ENCODE measurements at places on chromosomes 1 and 21. TPM values are rescaled to one million over a fixed set of nuclear protein-coding genes. Genes with fewer than 3 reads are reported as not detected.

GRCh38 chr1:72281637-72282270 is 585 bp downstream of the NEGR1 start:
- DNase-seq: no peak

GRCh38 chr1:185656663-185657062 is 77.5 kb upstream of the HMCN1 start:
- no peak for DNase-seq

- no peak for DNase-seq
These were observed 29.6 kb downstream of the TOMM20 start for GRCh38 chr1:235098991-235099390.

TRIM17 gene
- total RNA-seq: not detected

DNA sequence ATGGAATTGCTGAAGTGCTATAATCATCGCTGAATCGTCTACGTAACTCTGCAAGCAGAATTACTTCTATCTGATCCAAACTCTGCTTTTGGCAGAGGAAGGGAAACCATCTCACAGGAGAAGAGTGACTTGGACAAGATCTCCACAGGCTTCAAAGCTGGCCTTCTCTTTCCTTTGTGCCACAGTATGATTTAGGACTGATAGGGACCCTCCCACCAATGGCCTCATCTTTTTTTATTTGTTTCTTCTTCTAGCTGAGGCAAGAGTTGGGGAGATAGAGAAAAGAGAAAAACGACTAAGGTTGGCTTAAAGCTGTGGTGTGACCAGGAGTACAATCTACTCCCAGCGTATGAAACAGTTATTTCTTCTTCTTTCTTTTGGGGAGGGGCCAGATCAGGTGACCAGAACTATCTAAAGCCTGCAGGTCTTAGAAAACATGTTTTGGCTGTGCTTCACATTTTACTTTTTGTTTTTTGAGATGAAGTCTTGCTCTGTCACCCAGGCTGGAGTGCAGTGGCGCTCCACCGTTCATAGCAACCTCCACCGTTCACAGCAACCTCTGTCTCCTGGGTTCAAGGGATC is 35.0 kb downstream of the ZNF496 start:
- DNase-seq: no peak

GRCh38 chr21:30829659-30830058 is at the start of gene KRTAP7-1:
KRTAP7-1 (minus strand) TSS chr21:30829759; CDS start chr21:30829698, 61 bp downstream.
- DNase-seq: no peak

DNA sequence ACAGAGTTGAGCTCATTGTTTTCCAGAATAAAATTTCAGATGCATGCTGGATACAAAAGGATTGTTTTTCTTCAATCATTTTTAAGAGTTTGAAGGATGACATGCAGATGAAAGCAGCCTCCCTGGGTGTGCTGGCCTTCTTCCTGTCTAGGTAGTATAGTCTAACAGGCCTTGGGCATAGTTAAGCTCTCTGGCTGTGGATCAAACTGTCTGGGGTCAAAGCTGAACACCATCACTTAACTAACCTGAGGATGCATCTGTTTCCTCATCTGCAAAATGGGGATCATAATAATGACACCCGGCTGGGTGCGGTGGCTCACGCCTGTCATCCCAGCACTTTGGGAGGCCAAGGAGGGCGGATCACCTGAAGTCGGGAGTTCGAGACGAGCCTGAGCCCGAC is 6.0 kb upstream of the TIE1 start:
- DNase-seq: no peak

- DNase-seq: no peak
These were observed 1195.6 kb upstream of the ADGRL4 start for GRCh38 chr1:80202118-80202517.

DNA sequence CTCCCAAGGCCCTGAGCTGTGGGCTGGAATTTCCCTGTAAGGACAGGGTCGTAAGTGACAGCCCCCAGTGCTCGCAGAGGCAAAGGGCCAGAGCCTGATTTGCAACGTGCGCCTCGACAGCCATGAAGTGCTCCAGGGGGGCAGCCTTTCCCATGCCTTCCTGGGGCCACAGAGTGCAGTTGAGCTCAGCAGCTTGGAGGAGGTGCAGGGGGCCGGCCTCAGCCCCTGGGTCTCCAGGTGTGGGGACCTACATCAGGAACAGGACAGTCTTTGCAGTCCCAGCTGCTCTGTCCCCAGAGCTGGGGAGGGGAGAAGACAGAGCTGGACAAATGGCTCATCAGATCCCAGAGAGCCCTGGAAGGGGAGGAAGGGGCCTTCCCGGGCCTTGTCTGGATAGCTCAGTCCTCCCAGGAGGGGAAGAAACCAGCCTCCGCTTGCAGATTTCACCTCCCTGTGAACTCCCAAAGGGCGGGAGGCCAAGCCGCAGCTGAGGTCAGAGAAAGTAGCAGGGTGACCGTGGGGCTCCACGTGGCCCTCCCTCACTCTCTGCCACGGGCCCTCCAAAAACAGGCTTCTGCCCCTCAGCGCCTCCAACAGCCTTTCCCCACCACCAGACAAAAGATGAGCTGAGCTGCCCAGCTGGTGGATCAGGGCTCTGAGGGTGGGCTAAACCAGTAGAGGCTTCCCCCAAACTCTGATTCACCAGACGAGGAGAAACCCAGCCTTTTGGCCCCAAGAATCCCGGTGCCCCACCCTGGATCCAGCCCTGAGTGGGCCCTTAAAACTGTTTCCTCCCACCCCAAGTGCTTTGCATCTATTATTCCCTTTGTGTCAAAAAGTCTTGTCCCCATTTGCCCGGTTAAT is 76.5 kb downstream of the DHRS3 start:
- peak; percentile 82 for DNase-seq

TSPAN2 gene
- total RNA-seq: 87.6 TPM

- DNase-seq: no peak
These were observed 27.1 kb downstream of the FAM20B start for GRCh38 chr1:179052776-179053175.

GRCh38 chr1:203124546-203125317 is 2.8 kb upstream of the ADORA1 start:
- DNase-seq: no peak

DNA sequence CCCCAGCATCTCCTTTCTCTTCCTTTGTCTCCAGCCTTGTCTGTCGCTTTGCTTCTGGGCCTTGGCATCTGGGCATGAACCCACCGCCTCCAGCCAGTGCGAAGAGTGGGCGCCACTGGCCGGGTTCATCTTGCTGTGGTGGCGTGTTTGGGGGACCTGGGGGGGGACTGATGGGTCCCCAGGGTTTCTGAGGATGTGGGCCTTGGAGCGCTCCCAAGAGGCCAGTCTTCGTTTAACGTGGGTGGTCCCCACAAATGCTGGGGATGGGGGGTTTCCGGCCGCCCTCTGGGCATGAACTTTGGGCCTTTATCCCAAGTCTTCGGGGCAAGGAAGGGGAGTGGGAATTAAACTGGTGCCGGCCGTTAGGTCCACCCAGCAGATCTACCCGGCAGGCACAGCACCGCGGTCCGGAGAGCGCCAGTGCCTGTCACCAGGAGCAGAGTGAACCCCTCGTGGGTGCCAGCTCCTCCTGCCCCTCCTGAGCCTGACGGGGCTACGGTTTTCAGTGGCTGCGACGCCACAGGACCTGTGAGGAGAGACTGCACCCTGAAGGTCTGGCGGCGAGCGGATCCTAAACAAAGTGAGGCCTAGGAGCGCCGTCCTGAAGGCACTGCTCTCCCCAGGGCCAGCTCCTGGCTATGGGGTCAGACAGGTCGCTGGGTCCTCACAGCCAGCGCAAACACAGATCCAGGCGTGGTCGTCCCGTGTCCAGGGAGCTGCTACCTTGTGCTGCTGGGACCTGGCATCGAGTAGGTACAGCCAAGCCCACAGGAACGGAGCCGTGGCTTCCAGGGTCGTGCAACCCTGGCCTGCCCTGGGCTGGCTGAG is 12.1 kb upstream of the C1orf174 start:
- DNase-seq: no peak

CHRNB2 gene
- total RNA-seq: not detected

DNA sequence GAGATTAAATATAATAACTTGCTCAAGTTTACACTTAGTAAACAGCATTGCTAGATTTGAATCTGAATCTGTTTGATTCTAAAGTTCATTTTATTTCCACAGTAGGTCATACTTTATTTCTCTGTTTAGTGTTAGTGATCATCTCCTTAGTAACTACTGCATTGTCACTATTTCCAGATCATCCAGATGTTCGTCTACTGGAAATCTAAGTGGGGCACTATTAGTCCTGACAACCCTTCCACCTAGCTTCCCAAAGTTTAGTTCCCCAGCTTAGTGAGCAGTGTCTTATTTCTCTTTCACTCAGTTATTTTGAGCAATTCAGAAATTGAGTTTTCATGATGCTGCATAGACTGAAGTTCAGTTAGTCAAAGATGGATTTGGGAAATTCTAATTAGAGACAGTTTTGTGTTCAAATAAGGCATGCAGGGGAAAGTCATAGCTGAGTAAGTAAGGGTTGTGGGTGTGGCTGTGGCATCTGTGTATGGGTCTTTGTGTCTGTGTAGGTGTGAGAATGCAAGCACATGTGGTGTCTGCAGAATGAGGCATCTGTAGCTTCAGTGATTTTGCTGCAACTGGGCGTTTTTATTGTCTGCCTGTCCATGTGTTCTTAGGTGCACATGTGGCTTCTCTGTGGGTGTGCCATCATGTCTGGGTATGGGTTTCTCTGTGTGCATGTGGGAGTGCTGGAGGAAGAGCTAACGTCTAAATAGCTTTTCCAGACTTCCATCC is 107.3 kb downstream of the NTMT2 start:
- no peak for DNase-seq

DNA sequence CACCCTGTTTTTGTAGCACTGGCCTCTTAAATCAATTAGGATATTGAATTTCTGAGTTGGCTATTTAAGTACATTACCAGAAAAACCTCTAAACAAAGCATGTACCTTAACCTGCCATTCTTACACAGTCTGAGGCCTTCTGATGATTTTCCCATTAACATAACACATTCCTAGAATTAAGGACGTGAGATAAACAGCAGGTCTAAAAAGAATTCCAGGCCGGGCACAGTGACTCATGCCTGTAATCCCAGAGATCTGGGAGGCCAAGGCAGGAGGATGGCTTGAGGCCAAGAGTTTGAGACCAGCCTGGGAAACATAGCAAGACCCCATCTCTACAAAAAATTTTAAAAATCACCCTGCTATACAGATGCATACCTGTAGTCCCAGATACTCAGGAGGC is 18.0 kb upstream of the LRRC8D start:
- no peak for DNase-seq

Measured in uterus (tissue), 4 donors.